ENCODE measurements at places on chromosomes 7 and 10.

- peak; percentile 49 for DNase-seq
These were observed 28.2 kb downstream of the MINDY4 start for GRCh38 chr7:30799206-30799975.

- DNase-seq, result no peak
These were observed 72.3 kb upstream of the APBB1IP start for GRCh38 chr10:26365681-26366358.

DNA sequence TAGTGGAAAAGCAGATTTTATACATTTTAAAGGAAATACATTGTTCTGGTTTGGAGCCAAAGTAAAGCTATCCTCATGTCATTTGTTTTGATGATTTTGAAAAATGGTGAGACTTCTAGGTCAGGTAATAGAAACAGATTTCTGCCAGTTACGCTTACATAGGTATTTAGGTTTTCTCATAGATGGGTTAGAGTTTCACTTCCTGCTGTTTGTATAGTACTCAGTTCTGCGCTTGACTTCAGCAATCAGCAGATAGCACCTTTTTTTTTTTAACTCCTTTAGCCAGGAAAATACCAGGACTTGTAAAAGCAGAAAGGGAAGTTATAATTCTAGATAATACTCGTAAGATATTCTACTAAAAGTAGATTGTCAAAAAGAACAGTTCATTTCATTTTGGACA is 209.8 kb upstream of the POM121L12 start:
- DNase-seq, result no peak

DNA sequence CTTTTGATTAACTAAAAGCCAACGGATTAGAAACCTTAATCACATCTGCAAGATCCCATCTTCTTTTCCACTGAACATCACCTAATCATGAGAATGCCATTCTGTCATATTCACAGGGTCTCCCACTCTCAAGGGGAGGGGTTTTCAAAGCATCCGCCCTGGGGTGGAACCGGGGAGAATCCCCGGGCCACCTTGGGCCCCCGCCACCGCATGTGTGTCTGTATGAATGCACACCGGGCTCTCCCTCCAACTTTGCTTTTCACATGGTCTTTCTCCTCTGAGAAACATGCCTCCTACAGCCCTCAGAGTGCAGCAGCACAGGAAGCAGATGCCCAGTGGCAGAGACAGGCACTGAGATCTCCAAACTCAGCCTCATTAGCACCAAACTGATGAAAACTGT is 233.2 kb upstream of the PPP2R2D start:
- no peak for DNase-seq

GRCh38 chr10:76047521-76047920 is 616.1 kb downstream of the LRMDA start:
- DNase-seq, result no peak

- DNase-seq, result no peak
These were observed 89.8 kb downstream of the SEMA3A start for GRCh38 chr7:84104826-84105225.

DNA sequence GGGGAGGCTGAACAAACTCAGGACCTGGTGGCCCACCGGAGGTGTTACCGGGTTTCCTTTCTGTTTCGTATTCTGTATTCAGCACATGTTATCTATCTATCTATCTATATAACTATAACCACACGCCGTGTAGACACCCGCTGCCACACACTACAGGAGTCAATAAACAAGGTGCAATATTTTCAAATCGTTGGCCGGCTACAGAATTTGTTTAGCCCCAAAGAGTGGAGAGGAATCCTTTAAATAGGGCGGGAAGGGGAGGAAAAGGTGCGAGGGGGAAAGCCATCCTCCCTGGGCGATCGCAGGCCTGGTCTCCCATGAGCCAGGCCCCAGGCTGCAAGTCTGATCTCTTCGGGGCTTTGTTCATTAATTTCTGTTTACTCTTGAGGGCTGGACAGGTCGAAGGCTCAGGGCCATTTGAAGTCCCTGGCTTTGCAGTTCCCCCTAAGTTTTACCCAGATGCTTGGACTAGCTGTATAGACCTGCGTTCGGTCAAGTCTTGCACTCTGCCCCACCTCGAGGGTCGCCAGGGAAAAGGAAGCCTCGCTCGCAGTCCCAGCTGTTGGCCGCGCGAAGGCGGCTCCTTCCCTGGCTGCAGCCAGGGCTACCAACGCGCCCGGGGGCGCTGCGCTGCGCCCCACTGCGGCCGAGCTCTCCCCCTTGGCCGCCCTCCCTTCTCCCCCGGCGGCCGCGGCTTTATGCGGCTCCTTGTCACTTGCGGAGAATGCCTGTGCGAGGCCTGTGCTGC is 3.8 kb downstream of the NKX2-3 start:
- DNase-seq, result no peak
